ENCODE measurements at places on chromosomes 12 and 14. TPM values are rescaled to one million over a fixed set of nuclear protein-coding genes. Genes with fewer than 3 reads are reported as not detected.
A peak's percentile ranks its signal among the peaks of the same experiment; 100 is the strongest.

LIN7A gene
- 4.6 TPM for total RNA-seq

OTX2 gene
- not detected for total RNA-seq

IFNG-AS1 gene
- not detected for total RNA-seq

TMEM30B gene
- total RNA-seq, result 21.5 TPM

DNA sequence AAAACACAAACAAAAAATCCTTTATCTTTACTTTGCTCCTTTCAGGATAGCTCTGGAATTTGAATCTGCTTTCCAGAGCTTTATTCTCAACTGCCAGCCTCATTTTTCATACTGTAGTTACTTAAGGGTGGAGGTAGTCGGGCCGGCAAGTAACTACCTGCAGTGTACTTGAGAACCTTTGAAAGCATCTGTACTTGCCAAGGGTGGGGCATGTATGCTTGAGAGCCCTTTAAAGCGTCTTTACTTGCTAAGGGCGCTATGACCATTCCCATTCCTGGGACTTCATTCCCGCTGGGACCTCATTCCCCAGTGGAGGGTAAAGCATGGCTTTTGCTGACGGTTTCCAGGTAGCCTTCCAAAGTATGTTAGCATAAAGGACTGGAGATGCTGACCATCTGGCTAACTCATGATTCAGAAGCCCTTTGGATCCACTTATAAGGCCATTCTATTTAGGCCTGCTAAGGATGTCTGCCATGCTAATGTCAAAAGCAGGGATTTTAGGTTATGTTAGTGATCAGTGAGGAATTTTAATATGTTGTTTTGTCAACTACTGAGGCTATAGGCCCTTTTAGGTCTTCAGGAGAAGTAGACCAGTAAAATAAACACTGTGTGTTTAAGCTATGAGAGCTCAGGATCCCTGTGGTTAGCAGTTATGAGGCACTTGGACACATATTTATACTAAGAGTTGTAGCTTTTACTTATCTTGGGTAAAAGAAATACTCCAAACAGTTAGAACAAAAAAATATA is 74.9 kb downstream of the CRADD start:
- no peak for DNase-seq

DNA sequence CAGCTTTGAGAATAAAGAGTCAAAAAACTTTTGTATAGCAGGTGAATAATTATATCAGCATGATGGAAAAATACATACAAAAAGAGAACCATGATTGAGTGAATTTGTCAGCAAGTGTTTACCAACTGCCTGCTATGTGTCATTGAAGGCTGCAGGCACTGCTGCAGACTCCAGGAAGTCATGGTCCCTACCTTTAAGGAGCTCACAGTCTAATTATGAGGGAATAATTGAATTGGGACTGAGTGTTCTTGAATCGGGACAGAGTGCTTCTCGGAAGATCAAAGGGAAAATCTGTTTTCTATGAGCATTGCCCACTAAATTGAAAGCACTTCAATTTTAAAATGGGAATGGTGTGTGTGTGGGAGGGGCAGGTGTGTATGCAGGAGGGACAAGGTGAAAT is 9.5 kb downstream of the OR10AD1 start:
- DNase-seq, result no peak

DNA sequence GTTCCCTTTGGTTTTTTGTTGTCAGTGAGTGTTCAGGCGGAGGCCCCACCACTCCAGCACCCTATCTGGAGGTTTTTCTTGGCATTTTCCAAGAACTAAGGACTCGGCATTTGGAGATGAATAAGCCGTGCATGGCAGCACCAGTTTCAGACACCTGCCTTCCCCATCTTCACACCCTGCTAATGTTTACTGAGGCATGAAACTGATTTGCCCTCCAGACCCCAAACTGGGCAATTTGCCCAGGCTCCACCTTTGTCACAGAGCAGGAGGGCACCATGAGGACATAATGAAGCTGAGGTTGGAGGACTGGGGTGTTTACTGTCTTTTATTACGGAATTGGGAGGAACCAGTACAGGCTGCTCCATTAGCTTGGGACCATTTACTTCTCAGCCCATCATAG is 113.4 kb downstream of the LGMN start:
- DNase-seq, result no peak

DNA sequence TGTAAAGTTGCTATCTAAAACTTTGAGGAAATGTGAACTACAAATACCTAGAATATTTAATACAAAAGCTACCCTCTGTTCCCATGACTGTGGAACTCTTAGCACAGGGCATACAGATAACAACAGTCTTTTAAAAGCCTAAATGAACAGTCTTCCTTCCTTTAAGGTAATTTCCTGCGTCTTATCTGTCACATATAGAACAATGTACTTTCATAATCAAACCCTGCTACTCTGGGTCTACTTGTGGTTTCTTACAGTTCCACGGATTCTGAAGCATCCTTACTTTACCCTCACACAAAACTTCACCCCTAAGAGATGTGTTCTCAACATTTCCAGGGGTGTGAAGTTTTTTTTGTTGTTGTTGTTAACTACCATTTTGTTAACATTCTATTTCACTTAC is 5.1 kb downstream of the PKP2 start:
- DNase-seq, result no peak

DNA sequence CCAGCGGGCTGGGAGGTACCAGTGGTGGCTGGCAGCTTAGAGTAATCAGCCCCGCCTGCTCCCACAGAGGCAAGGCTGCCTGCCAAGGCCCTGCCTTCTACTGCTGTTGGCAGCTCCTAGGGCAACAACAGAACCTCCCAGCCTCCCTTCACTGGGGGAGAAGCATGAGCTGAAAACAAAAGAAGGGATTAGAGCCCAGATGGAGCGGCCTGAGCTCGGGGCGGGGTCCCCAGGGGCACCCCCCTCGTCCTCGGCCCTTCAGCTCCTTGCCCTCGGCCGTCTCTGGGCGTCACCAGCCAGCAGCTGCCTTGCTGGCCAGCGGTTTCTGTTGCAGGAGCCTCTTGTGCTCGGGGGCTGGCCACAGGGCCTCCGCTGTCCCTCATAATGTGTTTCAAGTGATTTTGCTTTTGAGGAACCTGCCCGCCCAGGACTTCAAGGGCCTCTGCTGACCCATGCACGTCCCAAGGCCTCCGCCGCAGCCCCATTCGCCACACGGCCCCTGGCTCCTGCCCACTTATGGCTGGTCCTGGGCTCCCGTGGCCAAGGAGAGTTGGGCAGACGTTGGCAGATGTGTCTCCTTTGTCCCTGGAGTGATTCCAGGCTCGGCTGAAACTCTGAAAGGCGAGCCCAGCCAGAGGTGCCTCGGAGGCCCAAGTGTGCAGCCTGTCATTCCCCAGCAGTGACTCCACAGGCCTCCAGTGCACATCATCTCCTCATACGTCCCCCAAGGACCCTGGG is 49.7 kb downstream of the PSMA6 start:
- DNase-seq, result peak; percentile 99

CCDC38 gene
- total RNA-seq, result not detected

DNA sequence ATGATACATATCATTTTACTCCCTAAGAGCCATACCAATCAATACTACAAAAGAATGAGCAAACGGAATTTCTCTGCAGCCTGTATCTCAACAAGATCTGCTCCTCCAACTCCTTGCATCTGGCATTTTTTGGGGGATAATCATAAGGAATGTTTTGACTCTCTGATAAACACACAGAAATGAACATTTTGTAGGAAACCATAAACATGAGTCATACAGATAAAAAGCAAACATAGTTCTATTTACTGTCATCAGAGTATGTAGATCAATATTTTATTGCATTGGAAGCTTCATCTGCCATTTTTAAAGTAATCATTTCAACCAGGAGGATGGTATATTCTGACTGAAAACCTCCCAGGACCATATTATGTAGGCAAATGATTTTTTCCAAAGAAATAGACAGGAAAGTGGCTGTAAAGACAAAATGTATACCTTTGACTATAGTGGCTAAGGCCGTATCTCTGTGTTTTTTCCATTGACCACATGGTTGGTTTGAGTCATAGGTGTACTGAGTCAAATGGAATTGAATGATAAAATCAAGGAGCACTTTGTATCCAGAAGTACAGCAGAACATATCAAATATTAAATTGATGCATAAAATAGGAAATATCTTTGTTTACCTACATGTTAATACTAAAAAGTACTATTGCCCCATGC is 32.4 kb upstream of the CD69 start:
- no peak for DNase-seq

GRCh38 chr12:92502417-92503028 is 200.3 kb upstream of the PLEKHG7 start:
- DNase-seq, result peak; percentile 64

- no peak for DNase-seq
These were observed 671.8 kb downstream of the RPS29 start for GRCh38 chr14:48914382-48914781.

DNA sequence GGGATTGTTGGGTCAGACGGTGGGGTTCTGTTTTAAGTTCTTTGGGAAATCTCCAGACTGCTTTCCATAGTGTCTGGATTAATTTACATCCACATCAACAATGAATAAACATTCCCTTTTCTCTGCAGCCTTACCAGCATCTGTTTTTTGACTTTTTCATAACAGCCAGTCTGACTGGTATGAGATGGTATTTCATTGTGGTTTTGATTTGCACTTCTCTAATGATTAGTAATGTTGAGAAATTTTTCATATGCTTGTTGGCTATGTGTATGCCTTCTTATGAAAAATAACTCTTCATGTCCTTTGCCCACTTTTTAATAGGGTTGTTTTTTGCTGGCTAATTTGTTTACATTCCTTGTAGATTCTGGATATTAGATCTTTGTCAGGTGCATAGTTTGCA is 140.8 kb upstream of the CNTN1 start:
- DNase-seq, result no peak

LRCOL1 gene
- not detected for total RNA-seq

DNA sequence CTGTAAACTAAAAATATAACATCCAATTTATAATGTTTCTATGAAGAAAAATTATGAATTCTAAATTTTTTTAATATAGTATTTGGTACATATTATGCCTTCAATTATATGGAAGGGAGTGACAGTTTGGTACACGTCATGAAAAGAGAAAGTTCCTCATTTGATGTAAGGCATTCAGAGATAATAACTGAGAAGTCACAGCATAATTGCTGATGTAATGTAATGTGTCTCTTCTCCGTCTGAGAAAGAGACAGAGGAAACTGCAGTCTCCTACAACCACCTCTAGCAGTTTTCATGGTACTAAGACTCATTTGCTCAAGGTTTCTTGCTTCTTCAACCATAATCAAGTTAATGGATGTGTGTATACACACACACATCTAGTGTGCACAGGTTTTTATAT is 2.3 kb upstream of the CD69 start:
- no peak for DNase-seq

MLEC gene
- total RNA-seq, result 47.5 TPM

- no peak for DNase-seq
These were observed 506.4 kb downstream of the MED13L start for GRCh38 chr12:115771065-115771464.

Data from ascending aorta (tissue), 2 donors.